Stimulated activated CD8-positive, alpha-beta memory T cell treated with anti-CD3 and anti-CD28 coated beads, Interleukin-4, amount 100 ng/mL, for 1 hour (primary cell): ENCODE measurements at places on chromosomes 12 and 14.

DNA sequence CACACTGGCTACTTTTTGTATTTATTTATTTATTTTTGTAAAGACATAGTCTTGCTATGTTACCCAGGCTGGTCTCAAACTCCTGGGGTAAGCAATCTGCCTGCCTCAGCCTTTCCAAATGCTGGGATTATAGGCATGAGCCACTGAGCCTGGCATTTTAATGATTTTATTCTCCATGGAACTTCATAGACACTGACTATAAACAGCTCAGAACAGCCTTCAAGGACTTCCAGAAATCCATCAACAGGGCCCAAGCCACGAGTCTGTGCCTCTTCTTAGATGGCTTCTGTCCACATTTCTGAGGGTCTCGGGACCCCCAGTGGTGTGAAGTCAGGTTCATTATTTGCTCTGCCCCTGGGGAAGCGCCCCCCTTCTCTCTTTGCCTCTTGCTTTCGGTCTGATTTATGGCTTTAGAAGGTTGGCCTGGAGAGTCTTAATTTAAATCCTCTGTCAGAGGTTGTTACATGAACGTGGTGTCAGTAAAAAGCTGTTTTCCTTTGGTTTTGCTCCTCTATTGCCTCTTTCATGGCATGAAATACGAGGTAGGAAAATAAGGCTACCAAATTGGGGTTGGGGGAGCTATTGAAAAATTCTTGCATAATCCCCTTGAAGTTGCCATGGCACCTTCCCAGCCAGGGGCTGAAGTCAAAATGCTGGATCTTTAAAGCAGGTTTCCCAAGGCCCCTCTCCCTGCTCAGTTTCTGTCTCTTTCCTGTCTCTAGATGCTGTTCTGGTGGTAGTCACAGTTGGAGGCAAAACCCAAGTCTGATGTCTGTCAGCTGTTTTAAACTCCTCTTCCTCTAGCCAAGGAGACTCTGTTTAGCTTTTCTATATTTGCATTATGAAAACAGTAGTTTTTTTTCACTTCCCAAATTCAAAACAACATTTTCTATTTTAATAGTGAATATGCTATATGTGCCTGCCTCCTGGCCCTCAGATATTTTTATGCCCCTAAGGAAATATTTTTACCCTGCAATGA, 129.4 kb downstream of the SMOC1 start:
- no peak for DNase-seq

DNA sequence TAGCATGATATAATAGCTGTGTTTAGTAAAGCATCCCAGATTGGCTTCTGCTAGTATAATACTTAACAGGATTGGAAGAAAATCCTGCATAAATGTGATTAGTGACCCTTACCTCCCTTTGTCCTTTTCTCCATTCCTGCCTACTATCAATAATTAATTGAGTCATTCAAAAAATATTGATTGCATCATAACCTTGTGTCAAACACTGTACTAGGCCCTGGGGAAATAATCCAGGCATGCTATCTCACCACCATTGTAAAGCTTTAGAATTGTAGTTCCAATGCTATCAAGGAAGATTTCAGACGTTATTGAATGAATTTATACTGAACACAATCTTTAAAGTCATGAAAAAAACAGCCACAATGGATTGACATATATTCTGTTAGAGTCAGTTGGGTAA, 378.6 kb upstream of the DDHD1 start:
- no peak for DNase-seq

DNA sequence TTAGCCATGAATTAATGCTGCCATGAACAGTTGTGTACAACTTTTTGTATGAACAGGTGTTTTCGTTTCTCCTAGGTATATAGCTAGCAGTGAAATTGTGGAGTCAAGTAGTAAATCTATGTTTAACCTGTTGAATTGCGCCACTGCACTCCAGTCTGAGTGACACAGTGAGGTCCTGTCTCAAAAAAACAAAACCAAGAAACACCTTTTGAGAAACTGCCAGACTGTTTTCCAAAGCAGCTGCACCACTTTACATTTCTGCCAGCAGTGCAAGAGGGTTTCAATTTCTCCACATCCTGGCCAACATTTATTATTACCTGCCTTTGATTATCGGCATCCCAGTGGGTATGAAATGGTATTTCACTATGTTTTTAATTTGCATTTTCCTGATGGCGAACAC, 3.3 kb upstream of the PLEKHG3 start:
- DNase-seq = no peak

DNA sequence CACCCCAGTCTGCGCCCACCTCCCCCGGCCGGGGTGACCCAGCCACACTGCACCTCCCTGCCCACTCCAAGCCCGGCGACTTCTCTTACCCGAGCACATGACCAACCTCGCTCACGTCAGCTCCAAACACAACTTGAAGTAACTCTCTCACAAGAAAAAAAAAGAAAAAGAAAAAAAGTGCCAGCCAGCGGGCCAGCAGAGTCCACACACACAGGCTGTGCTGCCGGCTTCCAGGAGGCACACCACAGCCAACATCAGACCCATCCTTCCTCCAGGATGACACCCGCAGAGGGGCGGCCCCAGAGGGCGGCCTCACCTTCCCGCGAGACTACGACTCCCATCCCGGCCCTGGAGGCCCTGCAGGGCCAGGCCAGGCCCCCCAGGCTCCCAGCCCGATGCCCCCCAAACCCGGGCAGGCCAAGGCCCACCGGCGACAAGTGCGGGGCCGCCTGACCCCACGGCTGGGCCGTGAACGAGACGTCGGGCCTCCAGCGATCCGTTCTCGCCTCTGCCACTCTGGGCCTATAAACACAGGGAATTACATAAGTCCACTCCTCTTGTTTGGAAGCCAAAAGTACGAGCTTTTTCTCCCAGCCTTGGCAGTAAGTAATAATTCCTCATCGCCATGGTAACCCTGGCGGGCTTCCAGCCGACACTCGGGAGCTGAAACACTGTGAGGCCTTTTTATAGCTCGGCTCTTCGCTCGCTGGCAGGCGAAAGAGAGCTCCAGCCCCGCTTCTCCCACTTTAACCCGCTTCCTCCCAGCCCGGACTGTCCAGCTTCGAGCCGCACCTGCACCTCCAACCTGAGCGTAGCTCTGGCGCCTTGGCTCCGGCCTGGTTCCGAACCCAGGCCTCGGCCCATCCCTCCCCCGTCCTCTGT, 49.1 kb downstream of the NCOR2 start:
- no peak for DNase-seq

DNA sequence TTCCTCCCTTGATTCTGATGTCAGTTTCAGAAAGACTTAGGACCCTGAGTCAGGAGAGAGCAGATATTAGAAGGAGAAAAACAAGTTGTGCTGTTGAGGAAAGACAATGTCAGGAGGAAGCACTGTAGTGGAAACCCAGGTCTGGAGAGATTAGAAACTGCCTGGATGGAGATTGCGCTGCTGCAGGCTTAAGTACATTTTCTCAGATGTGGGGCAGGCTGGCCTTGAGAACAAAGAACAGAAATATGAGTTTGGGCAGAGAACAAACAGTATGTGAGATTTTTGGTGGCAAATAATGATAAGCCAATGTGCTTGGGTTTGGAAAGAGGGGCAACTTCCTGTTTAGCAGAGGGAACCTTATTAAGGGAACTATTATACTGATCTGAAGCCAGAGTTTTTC, 74.3 kb upstream of the PRMT8 start:
- DNase-seq = no peak

DNA sequence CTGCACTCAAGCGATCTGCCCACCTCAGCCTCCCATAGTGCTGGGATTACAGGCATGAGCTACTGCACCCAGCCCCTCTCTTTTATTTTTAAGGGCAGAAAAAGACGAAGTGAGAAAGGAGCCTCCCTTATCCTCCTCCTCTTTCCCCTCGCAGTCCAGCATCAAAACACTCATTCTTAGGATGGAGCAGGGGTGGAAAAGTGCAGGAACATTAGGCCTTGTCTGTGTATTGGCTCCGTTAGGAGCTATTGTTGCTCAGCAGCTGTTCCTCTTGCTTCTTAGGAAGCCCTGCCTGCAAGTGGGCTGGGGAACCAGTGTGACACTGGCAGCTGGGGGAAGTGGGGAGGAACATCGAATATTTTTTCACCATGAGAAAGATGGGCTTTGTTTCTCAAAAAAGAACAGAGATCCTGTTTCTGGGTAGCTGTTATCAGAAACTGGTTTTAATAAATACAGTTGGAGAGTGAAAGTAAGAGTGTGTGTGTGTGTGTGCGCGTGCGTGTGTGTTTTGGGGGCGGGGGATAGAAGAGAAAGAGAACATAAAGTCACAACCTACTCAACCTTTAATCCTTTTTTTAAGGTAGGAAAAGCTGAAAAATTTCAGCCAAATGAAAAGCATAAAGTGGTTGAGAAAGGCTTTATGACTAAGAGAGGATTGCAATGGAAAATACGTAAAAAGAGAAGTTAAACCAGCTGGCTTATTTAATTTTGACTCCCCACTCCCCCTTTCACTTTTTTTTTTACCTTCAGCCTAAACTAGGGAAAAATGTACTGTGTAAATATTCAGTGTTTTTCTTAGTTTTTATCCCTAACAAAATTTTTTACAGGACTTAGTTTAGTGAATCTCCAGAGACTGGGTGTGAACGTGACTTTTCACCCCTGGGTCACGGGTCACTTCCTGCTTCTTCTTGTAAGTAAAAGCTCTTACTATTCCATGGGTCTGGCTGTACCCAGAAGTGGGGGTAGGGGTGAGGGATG, 197.2 kb upstream of the PLEKHG7 start:
- peak; percentile 1 for DNase-seq

DNA sequence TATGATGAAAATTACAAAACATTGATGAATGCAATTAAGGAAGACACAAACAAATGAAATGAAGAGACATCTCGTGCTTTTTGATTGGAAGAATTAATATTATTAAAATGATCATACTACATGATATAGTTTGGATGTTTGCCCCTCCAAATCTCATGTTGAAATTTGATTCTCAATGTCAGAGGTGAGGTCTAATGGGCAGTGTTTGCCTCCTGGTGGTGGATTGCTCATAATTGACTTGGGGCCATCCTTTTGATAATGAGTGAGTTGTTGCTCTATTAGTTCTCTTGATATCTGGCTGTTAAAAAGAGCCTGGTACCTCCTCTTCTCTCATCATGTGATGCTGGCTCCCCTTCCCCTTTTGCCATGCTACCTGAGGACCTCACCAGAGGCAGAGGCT, 56.7 kb downstream of the CD163L1 start:
- no peak for DNase-seq

DNA sequence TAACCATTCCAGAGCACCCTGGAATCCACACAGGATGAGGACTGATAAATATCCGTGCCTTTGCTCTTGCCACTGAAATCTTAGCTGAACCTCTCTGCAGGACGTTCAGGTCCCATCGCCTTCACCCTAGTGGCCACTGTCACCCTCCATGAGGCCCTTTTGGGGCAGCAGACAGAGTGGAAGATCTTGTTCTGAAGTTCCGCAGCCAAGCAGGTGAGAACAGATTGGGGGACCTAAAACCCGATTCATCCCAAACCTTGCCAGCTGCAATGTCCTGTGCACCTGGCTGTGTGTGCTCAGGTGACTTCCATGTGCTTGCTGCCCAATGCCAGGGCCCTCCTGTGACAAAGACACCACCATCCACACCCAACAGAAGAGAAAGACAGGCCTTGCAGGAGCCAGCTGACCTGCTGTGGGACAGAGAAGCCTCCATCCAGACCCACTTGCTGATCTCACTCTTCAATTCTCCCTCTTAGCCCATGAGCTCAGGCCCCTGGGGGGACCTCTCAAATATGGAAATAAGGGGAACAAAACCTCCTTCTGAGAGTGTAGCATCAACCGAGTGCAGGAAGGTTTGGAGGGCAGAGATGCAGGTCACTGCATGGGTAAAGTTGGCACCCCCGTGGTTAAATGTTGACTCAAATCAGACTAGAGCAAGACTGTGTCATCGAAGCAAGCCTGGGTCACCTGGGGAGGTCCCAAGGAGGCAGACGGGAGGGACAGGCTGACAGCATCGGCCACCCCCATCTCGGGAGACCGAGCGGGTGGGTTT, 308.7 kb upstream of the DIO3 start:
- DNase-seq = no peak
